ENCODE measurements at places on chromosomes 12 and 14. TPM values are rescaled to one million over a fixed set of nuclear protein-coding genes. Genes with fewer than 3 reads are reported as not detected.

- no peak for DNase-seq
Observed at GRCh38 chr14:89757313-89757939, 197.1 kb downstream of the EFCAB11 start.

DNA sequence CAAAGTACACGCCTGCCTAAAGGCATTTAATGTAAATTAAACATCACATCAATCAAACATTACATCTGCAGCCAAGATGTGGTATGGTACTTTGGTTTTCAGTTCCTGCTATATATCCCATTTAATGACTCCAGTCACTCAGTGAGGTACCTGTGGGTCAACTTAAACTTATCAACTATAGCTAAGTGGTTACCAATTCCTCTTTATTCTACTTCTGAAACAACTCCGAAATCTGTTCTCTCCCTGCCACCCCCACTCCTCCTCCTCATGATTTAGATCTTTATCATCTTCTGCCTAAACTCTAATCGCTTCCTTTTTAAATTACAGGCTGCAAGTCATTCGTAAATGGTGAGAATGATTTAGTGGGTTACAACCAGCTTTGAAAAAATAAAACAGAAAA, 57.9 kb downstream of the BCL2L14 start:
- DNase-seq: no peak

GRCh38 chr12:54549774-54550451, 512 bp downstream of the PDE1B start:
- no peak for DNase-seq

The IL23A gene
- not detected for total RNA-seq

All from vagina (tissue), 2 donors.